NCI-H526 (cell line): ENCODE measurements at places on chromosomes 11 and 22.
A peak's percentile ranks its signal among the peaks of the same experiment; 100 is the strongest.

DNA sequence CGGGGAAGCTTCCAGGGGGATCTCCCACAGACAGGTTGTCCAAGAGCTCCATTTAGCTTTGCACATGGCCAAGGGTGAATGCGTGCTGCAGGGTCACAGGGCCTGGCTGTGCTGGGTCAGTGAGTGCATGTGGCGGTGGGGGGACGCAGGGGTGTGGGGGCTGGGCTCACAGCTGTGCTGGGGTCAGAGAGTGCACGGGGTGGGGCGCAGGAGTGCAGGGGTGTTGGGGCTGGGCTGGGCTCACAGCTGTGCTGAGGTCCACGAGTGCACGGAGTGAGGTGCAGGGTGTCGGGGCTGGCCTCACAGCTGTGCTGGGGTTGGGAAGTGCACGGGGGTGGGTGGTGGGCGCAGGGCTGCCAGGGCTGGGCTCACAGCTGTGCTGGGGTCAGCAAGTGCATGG is 557.7 kb downstream of the BRD1 start:
- no peak for DNase-seq

- DNase-seq = no peak
Measured at GRCh38 chr11:65298655-65299179, 15.9 kb upstream of the CDC42EP2 start.

GRCh38 chr11:123246749-123247495 is 51.9 kb upstream of the CLMP start:
- DNase-seq = peak; percentile 66

- no peak for DNase-seq
Measured at GRCh38 chr11:72321381-72321996, 77.5 kb upstream of the PHOX2A start.

DNA sequence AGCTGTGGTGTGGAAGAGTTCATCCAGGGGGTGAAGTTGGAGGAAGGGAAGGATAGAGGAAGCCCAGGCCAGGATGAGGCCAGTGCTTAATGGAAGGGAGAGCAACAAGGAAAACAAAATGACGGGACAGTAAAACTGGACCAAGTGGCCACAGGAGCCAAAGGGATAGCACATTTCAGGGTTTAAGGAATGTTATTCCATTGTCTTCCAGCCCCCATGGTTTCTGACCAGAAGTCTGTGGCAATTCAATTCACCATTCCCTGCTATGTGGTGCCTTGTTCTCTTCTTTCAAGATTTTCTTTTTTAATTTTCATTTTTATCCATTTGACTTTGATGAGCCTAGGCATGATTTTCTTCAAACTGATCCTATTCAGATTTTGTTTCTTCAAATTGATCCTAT is 22.5 kb downstream of the IGF2 start:
- no peak for DNase-seq
